ENCODE measurements at places on chromosomes 13 and 19.

- no peak for DNase-seq
These were observed 9.5 kb downstream of the IL17D start for GRCh38 chr13:20713014-20713376.

DNA sequence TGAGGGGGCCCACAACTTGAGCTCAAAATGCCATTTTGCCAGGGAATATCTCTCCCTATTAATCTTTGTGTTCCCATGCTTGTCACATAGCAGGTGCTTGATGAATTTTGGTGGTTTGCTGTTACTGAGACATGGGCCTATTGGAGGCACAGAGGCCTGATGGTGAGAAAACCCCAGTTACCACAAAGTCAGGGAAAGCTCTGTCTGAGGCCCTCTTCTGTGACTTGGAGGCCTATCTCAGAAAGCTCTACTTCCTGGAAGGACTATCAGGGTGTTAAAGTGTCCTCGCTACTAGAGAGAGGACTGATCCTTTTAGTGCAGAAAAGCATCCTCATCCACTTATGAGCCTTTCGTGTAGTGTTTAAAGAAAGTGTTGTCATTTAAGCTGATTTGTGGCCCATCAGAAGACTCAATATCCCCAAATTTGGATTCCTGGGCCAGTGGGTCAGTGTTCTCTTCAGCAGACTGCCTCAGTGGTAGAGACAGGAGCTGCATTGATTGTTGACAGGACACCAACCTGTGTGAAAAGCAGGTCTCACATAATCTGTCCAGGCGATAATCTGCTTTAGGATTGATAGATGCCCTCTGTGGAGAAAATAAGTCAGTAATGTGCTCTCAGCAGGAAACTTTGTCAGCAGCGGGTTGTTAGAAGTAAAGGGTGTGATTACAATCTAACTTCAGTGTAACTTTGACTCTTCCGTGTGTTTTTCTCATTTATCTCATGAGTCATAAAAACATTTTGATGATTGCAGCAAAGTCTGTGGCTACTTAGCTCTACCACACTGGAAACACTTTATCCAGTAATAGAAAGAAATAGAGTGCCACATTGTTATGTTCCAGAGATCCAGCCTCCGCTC is 121.0 kb downstream of the AKAP11 start:
- DNase-seq = peak; percentile 73

GRCh38 chr13:109090796-109091195 is 461.4 kb downstream of the MYO16 start:
- no peak for DNase-seq

GRCh38 chr13:114325729-114326128 is 11.4 kb downstream of the CHAMP1 start:
- DNase-seq = no peak
